ENCODE measurements at places on chromosomes 1 and 21.
A peak's percentile ranks its signal among the peaks of the same experiment; 100 is the strongest.

DNA sequence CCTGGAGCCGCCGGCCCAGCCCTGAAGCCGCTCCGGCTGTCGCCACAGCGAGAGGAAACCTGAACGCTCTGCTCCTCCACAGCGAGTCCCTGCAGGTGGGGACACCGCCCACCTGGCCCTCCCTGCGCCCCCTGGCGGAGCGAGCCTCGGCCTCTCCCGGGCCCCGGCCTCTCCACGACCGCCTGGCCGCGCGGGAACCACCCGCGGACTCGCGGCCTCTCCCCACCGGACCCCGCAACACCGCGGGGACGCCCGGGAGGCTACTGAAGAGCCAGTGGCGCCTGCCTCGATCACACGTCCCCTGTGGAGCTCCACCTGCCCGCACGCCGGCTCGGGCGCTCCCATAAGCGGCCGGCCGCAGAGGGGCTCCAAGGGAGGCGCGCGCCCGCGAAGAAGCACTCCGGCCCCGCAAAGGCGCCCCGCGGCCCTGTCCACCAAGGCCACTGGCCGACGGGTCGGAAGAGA lies 109.6 kb downstream of the KCNN3 start:
- DNase-seq, result no peak

DNA sequence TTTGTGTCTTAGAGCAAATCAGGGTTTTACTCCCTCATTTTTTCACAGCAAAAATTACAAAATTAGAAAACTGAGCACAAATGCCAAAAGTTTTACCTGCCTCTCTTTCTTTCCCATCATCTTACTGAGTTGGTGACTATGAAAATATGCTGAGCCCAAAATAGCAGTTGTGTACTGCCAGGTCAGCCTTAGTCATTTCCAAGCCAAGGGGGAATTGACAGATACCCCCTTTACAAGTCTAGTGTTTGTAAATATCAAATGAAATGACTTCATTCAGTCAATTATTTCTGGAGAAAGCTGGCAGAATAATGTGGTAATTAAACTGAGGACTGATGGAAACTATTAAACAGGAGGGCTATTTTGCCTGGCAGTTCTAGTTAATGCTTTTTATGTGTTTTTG lies 11.4 kb upstream of the GORAB start:
- DNase-seq, result no peak

GRCh38 chr21:38982096-38982495 lies 176.4 kb downstream of the ETS2 start:
- DNase-seq, result no peak

GRCh38 chr1:216223486-216223885 lies 199.8 kb downstream of the USH2A start:
- no peak for DNase-seq

DNA sequence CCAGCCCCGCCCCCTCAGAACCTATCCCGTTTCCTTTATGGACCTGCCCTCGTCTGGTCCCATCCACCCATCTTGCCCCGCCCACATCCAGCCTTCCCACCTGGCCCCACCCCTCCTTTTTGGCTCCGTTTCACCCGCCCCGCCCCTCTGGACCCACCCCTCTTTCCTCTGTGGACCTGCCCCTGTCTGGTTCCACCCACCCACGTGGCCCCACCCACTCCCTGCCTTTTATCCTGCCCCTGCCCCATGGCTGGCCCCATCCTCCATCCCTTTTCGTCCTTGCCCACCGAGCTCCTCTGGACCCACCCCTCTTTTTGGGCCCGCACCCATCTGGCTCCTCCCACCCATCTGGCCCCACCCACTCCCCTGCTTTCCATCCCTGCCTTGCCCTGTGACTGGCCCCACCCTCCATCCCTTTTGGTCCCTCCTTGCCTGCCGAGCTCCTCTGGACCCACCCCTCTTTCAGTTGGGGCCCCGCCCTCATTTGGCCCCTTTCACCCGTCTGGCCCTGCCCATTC lies 177.3 kb downstream of the CAMTA1 start:
- no peak for DNase-seq

GRCh38 chr1:159965263-159965662 lies 11.2 kb upstream of the SLAMF9 start:
- DNase-seq, result no peak

- DNase-seq, result no peak
Observed at GRCh38 chr1:161019751-161020495, 1.0 kb downstream of the F11R start.

- no peak for DNase-seq
Observed at GRCh38 chr21:44499631-44500030, 40.4 kb downstream of the KRTAP10-1 start.

- DNase-seq, result no peak
Observed at GRCh38 chr1:242008826-242009495, 10.1 kb upstream of the MAP1LC3C start.

DNA sequence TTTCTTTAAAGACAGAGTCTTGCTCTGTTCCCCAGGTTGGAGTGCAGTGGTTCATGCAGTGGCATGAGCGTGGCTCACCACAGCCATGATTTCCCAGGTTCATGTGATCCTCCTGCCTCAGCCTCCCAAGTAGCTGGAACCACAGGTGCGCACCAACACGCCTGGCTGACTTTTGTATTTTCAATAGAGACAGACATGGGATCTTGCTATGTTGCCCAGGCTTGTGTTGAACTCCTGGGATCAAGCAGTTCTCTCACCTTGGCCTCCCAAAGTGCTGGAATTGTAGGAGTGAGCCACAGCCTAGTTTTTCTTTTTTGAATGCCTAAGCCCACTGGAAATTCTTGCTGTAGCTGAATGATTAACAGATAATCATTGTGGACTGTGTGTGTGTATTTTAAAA lies 113.5 kb downstream of the RPS6KC1 start:
- DNase-seq, result no peak

DNA sequence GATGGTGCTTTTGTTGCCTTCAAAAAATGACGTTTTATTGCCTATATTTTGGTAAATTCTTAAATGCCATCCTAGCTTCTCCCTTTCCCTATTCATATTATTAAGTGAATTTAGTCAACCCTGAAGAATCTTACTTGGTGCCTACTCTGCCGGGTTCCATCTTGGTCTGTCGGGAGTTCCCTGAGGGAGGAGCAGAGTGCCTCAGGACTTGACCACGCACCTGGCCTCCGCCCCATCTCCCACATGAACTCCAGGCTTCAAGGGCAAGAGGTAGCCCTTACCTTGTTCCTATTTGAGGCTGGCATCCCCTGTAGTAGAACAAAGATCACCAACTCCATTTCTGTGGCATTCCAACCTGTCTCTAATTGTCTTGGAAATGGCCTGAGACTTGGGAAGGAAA lies 21.5 kb downstream of the VANGL2 start:
- no peak for DNase-seq

DNA sequence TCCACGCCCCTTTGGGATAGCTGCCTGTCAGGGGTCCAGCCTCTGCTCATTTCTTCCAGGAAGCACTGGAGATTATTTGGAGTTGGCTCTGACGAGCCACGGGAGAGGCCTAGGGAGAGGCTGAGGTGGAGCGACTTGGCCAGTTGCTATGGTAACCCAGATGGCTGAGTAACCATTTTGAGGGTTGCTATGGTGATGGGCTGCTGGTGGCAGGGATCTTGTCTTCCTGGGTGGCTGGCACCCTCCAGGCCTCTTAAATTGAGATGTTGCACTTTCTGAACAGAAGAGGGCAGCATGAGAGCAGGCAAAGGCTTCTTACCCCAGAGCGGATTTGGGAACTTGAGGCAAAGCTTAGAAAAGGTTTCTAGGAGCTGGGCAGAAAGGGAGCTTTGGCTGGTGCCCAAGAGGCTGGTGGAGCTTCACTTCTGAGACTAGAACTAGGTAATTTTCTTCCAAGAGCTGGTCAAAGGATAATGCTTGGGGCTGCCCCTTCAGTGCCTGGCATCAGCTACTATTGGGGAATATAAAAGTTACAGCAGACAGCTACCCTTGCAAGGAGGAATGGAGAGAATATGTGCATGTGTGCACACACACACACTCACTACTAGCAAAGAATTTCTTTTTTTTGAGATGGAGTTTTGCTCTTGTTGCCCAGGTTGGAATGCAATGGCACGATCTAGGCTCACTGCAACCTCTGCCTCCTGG lies 72.5 kb downstream of the NDUFS5 start:
- no peak for DNase-seq

- DNase-seq, result no peak
Observed at GRCh38 chr21:45149021-45149420, 74.6 kb downstream of the ADARB1 start.

DNA sequence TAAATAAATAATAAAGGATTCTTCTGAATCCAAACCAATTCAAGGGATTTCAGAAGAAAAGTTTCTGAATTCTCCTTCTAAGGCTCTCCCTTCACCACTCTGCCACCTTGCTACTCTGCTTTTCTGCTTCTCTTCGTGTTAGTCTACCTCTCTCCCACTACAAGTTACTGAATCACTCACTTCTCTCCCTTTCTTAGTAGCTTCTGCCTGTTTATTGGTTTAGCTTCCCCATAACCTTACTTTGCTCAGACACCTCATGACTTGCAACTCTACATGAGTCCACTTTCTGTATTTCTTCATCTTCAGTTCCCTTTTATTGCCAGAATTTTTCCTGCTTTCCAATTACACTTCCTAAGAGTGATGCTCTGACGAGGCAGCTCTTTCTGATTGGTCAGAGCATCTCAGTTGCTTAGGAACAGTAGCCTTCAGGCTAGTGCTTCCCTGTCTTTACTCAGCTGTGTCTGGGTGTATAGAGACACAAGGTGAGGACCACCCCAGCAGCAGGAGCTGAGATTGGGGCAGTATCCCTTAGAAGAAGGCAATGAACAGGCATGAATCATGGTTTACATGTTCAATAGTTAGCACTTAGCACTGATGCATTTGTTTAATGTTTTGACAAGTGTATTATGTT lies 144.6 kb downstream of the SLC30A10 start:
- DNase-seq, result no peak

- DNase-seq, result no peak
Observed at GRCh38 chr1:27572679-27573426, 31.1 kb downstream of the AHDC1 start.

DNA sequence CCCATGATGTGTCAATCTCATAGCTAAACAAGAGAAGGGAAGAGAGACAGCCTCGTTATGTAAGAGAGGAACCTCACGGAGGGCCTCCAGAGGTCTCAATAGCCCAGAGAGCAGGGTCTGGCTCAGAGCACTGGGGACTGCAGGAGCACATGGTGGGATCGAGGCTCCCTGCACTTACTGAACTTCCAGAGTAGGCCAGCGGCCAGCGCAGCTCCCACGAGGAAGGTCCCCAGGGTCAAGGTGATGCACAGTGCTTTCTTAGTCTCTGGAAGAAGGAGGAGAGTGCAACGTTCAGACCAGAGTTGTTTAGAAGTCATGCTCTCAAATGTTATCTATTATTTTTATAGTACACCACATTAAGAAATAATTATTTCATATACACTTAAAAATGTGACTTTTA lies 18.6 kb downstream of the TMPRSS2 start:
- no peak for DNase-seq

- DNase-seq, result no peak
Observed at GRCh38 chr21:42568376-42568775, 54.7 kb downstream of the SLC37A1 start.

DNA sequence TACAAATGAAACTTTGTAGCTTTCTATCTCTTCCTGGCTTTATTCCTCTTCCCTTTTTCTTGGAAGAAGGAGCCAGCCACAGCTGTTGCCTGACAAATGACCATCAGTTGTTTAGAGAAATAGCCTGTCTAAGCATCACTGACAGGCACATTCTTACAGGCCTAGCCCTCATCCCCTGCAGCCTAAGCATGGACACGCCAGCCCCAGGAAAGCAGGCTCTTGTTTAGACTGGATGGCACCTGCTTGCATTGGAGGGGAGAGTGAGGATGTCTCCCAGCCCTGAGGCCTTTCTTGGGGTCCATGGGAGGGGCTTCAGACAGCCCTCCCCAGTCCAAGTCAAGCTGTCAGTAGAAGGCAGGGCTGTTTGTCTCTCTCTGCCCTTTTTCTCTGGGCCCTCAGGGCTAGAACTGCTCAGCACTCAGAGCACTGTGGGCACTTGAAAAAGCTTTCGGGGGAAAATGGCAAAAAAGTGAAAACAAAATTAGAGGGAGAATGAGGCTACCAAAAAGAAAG lies 282.5 kb upstream of the PLXNA2 start:
- DNase-seq, result no peak

GRCh38 chr1:158951956-158952355 lies 20.6 kb downstream of the PYHIN1 start:
- DNase-seq, result no peak

DNA sequence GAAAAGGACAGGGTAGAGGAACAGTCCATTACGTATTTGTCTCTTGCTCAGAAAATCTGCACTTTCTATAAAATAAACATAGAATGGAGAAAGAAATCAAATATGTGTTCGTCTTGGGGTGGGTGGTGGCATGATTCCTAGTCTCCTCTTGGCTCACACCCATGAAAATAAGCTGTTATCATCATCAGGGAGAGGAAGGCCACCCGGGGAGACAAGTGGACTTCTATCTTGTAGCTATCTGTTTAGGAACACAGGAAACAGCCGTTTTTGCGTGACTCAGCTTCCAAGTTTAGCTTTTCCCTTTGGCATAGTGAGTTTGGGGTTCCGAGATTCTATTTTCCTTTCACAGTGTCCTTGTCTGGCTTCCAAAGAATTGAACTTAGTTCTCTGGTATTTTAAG lies 622.3 kb downstream of the PTPRU start:
- no peak for DNase-seq

- no peak for DNase-seq
Observed at GRCh38 chr1:36787312-36787913, 246.9 kb downstream of the GRIK3 start.

GRCh38 chr1:199089393-199090122 lies 450.7 kb downstream of the PTPRC start:
- DNase-seq, result no peak

- DNase-seq, result no peak
Observed at GRCh38 chr1:1436630-1437032, 1.1 kb downstream of the VWA1 start.

DNA sequence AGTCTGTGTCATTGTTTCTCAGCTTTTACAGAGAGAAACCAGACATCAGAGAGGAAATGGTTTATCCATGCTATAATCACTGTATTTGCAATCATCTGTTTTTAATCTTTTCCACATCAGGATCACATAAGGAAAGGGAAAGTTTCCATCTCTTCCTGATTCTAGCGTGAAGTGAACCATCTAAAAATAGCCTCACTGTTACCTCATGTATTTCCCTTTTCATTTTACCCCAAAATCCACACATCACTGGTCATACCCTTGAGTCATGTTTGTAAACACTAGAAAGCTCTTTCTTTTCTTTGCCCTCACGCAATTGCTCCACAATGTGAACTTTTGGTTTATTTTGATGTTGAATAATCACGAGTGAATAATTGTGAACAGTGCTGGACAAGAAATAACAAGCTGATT lies 146.0 kb downstream of the PLA2G4A start:
- DNase-seq, result peak; percentile 92

DNA sequence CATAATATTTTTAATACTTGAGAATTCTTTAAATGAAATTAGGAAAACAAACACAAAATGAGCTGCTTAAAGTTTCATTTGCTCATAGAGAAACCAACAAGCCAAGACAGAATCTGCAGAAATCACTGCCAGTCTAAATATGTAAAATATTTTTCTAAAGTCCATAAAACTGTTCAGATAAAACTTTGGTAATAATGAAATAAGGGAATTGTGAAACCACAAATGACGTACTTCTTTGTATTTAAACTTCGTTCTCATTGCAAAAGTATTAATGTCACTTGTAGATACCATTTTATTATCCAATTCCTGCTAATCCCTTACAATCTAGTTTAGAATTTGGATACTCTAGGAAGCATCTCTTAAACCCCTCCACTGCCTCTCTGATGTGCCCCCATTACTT lies 234.5 kb upstream of the NEGR1 start:
- DNase-seq, result peak; percentile 17

Measured in GM04503 (cell line).